ENCODE measurements at places on chromosomes 4 and X.

DNA sequence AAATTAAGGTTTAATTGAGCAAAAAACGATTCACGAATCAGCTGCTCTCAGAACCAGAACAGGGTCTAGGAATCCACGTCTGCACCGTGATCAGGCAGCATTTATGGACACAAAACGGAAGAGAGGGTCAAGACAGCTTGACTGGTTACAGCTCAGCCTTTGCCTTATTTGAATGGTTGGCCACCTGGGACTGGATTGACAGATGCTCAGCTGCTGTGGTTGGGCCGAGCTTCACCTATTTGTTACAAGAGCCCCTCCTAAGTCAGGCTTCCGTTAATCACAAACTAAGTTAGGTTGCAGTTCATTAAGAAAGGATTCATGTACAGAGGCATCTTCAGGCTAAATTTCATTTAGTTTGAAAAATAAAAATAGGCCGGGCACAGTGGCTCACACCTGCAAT is 50.6 kb upstream of the MAN2B2 start:
- peaks cover 13% of the 10 kb centered on the region for H3K4me1 ChIP-seq
- no peak for DNase-seq
- no peaks in the 10 kb centered on the region for H3K27me3 ChIP-seq

DNA sequence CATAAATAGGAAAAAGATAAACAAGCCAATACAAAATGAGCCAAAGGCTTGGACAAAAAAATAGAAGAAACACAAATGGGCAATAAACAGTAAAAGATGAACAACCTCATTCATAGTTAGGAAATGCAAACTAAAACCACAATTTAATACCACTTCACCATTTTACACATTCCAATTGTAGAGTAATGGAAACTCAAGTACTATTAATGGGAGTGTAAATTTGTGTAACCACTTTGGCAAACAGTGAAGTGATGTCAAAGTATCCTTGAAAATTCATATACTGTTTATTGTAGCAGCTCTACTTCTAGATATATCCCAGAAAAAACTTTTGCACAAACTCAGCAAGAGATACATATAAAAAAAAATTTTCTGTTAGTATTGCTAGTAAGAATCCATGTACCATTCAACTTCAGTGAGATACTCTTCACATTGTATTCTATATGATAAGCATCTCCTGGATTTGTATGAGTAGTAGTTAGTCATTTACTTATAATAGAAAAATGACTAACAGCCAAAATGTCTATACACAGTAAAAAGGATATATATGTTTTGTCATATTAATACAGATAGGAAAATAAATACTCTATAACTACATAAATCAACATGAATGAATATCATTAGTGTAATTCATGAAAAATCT is 229.8 kb downstream of the DKK2 start:
- no peaks in the 10 kb centered on the region for H3K27me3 ChIP-seq
- H3K4me3 ChIP-seq = no peak overlapping the region
- H3K36me3 ChIP-seq = no peaks in the 10 kb centered on the region
- no peak for DNase-seq
- no peak overlapping the region for H3K27ac ChIP-seq

DNA sequence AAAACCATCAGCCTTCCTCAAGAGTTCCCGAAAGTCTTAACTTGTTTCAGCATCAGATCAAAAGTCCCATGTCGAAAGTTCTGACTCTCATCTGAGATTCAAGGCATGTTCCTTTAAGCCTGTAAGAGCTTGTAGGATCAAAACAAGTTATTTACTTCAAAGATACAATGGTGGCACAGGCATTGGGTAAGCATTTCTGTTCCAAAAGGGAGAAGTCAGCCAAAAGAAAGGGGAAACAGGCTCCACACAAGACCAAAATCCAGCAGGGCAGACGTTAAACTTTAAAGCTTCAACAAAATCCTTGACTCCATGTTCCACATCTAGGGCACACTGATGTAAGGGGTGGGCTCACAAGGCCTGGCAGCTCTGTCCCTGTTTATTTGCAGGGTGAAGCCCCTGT is 91.7 kb downstream of the FHDC1 start:
- H3K36me3 ChIP-seq = no peaks in the 10 kb centered on the region
- DNase-seq = no peak
- no peak overlapping the region for H3K4me3 ChIP-seq
- no peaks in the 10 kb centered on the region for H3K4me1 ChIP-seq

DNA sequence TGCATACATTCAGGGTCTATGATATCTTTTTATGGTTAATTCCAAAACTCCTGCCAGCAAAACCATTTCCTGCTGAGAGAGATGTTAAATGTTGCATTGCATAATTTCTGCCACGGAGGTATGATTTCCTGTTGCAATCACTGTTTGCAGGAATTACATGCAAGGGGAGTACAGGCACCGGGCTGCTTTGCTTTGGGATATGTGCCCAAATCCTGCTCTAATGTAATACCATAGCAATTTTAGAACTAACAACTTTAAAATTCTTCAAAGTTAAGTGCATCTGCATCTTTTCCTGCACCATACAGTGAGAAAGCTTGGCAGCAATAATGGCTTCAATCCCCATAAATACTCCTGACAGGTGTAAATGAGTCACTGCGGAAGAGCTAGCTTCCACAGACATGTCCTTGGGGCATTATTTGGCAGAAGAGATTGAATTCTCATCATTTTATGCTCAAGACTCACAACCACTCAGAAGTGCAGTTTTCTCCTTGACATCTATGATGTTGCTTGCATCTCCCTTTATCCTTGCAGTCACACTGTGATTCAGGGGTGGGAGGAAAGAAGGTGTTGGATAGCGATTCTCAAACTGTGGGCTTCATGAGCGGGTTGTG is 29.6 kb downstream of the TRIM2 start:
- H3K36me3 ChIP-seq = peaks cover 5% of the 10 kb centered on the region
- no peaks in the 10 kb centered on the region for H3K27me3 ChIP-seq
- no peak for DNase-seq
- peak overlapping the region; percentile 28 for H3K4me3 ChIP-seq
- H3K27ac ChIP-seq = peak overlapping the region; percentile 84

DNA sequence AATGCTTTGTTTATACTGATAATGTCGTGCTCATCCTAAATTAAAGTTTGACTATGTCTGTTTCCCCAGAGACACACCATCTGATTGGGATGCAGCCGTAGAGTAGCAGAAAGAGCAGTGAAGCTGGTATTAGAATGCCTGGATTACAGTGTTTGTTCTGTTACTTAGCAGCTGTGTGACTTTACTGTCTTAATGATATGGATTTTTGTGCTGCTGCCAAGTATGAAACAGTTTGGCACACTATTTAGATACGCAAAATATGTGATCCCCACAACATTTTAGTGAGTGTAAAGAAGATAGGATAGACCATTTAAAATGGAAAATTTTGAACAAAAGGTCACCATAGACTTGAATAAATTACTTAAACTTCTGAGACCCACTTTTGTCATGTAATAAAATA is 1.2 kb upstream of the CHIC1 start:
- no peak for DNase-seq
- no peaks in the 10 kb centered on the region for H3K27me3 ChIP-seq
- H3K4me1 ChIP-seq = no peaks in the 10 kb centered on the region
- H3K27ac ChIP-seq = no peak overlapping the region
- no peak overlapping the region for H3K4me3 ChIP-seq

DNA sequence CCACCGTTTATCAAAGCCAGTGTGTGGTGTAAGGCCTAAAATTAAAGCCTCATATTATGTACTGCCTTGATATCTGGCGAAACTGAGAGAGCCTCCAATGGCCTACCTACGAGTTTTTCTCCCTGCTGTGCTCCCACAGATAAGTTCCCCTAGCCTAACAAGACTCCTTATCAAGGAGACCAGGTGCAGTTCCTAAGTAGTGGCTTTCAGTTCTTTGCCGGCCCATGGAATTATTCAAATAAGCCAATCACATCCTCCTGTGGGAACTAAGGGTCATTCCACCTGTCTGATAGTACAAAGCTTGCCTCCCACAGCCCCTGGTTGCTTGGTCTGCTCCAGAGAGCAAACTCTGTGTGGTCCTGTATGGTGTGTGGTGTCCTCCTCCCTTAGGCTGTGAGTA is 99.8 kb upstream of the TEX13C start:
- H3K4me1 ChIP-seq = no peaks in the 10 kb centered on the region
- no peak for DNase-seq
- H3K27me3 ChIP-seq = no peaks in the 10 kb centered on the region
- no peak overlapping the region for H3K27ac ChIP-seq

DNA sequence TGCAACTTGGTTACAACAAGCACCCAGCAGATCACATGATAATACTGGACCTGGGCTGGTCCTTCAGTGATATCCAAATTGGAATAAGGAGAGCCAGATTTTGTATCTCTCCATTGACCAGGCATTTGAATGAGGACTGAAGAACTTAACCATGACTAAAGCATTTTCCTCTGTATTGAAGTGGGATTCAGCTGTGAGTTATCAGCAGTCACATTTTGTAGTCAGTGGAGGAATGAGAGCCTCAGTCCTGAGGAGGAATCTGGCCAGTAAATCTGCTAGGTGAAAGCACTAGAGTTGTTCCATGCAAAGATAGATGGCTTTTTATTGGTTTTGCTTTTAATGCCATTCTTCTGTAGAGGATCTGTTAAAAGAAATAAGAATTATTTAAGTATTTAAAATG is 1506.0 kb downstream of the PCDH7 start:
- H3K27ac ChIP-seq = no peak overlapping the region
- no peaks in the 10 kb centered on the region for H3K36me3 ChIP-seq

DNA sequence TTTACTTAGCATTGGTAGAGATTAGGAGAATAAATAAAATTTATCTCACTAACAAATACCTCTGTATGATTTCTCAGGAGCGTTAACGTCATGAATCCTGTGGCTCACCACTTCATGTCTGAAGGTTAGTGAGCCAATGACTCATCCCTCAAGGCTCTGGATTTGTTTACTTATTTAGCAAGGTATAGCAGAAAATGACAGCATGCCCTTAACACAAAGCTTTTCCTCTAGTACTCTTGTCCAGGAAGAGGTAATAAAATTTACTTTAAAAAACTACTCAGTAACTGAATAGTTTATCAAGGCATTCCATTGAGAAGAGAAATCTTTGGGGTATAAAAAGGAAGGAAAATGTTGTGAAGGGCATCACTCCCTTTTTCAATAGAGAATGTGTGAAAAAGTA is 823.8 kb downstream of the CCSER1 start:
- DNase-seq = no peak
- no peaks in the 10 kb centered on the region for H3K4me1 ChIP-seq
- H3K27ac ChIP-seq = no peak overlapping the region

DNA sequence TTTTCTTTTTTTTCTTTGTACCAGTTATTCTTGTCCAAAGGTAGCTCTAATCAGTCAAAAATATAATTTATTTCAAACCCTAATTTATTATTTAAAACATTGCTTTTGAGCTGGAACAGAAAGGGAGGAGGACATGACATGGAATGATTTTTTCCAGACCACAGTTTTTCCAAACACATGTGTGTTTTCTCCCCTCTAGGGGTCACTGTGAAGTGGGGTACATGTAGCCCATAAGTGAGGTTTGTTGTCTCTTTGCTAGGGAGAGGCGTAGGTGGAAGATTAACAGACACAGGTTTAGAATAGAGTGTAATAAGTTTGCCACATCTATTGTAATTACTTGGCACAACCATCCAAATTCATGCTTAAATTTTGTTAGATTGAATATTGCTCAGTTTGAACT is 83.0 kb downstream of the TNIP2 start:
- peaks cover 60% of the 10 kb centered on the region for H3K36me3 ChIP-seq
- no peaks in the 10 kb centered on the region for H3K4me1 ChIP-seq
- no peak overlapping the region for H3K4me3 ChIP-seq
- H3K27me3 ChIP-seq = no peaks in the 10 kb centered on the region
- H3K27ac ChIP-seq = no peak overlapping the region
- DNase-seq = no peak

- no peak overlapping the region for H3K4me3 ChIP-seq
- H3K27me3 ChIP-seq = peaks cover 1% of the 10 kb centered on the region
- H3K4me1 ChIP-seq = no peaks in the 10 kb centered on the region
- no peak overlapping the region for H3K27ac ChIP-seq
Observed at GRCh38 chrX:136629084-136629750, 18.7 kb upstream of the CD40LG start.

DNA sequence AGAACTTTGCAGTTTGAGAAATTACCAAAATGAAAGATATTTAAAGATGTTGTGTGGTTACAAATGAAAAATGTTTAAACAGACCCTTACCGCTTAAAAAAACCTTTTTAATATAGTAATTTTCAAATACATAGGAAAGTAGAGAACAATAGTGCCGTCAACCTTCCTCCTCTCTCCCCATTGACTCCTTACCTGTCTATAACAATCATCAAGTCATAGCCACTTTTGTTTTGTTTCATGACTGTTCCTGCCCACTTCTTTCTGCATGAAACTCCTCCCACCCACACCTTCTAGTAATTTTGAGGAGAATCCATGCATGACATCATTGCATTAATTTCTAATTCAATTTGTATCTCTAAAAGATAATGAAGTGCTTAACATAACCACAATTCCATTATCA is 76.5 kb upstream of the ATP8A1 start:
- no peaks in the 10 kb centered on the region for H3K4me1 ChIP-seq
- no peaks in the 10 kb centered on the region for H3K36me3 ChIP-seq
- no peak overlapping the region for H3K27ac ChIP-seq
- no peak for DNase-seq
- no peaks in the 10 kb centered on the region for H3K27me3 ChIP-seq

DNA sequence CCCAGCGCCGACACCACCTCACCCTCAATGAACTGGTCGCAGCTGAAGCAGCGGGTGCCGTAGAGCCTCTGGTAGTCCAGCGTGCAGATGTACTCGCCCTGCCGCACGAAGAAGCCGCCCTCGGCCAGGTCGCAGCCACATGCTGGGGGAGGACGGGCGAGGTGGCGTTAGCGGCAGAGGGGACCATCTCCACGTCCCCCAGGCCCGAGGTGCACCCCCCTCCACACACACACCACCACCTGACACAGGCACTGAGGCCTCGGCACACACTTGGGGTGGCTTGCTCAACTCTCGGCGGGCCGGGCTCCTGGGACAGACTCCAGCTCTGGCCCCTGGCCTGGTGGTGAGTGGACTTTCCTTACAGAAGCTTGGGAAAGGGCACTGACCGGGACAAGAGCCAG is 61.5 kb downstream of the ABLIM2 start:
- DNase-seq = no peak
- H3K4me1 ChIP-seq = no peaks in the 10 kb centered on the region
- no peaks in the 10 kb centered on the region for H3K36me3 ChIP-seq
- H3K27me3 ChIP-seq = no peaks in the 10 kb centered on the region
- H3K27ac ChIP-seq = no peak overlapping the region

- no peaks in the 10 kb centered on the region for H3K27me3 ChIP-seq
- peak overlapping the region; percentile 6 for H3K27ac ChIP-seq
- no peaks in the 10 kb centered on the region for H3K4me1 ChIP-seq
- no peaks in the 10 kb centered on the region for H3K36me3 ChIP-seq
- no peak overlapping the region for H3K4me3 ChIP-seq
Observed at GRCh38 chr4:139746431-139747171, 81.0 kb downstream of the MGST2 start.

GRCh38 chr4:102403116-102403515 is 57.8 kb upstream of the SLC39A8 start:
- no peaks in the 10 kb centered on the region for H3K36me3 ChIP-seq
- no peak overlapping the region for H3K4me3 ChIP-seq
- peaks cover 2% of the 10 kb centered on the region for H3K4me1 ChIP-seq
- H3K27me3 ChIP-seq = no peaks in the 10 kb centered on the region
- no peak overlapping the region for H3K27ac ChIP-seq

Data from SK-N-SH (cell line).